ENCODE measurements at places on chromosomes 11 and 22.

- no peak for DNase-seq
Measured at GRCh38 chr11:78973876-78974275, 399.2 kb upstream of the NARS2 start.

- no peak for DNase-seq
Measured at GRCh38 chr11:69508974-69509373, 27.5 kb downstream of the LINC01488 start.

GRCh38 chr11:91257667-91258066, 967.0 kb upstream of the FAT3 start:
- DNase-seq: no peak

DNA sequence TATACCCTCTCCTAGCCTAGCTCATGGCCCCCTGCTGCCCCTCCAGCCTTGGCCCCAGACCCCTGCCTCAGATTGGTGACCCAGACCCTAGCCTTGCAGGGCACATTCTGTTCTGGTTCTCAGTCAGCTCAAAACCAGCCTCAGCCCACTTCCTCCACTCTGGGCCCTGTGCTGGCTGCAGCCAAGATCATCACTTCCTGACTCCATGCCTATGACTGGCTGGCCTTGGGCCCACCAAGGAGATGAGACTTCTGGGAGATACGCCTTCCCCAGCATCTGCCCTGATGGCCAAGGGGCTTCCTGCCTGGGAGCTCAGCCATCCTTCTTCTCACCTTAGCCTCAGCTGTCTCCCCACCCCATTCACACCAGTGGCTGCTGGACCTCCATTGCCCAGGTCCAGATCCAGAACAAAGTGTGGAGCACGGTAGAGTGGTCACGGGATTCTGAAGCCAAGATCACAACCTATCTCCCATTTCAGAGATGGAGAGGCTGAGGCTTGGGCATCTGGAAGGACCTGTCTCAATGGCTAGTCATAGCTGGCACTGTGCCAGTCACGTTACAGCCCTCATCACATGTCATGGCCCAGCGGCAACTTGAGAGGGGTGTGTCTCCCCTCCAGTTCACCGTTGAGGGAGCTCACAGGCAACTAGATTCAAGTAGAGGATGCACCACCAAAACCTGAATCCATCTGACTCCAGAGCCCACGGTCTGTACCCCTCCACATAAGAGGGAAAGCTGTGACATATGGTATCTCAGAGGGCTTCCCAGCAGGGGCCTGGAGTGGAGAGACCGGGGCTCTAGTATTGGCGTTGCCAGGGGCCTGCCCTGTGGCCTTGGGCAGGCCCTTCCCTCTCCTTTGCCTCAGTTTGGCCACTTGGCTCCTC, 43.0 kb upstream of the KLHL35 start:
- no peak for DNase-seq

DNA sequence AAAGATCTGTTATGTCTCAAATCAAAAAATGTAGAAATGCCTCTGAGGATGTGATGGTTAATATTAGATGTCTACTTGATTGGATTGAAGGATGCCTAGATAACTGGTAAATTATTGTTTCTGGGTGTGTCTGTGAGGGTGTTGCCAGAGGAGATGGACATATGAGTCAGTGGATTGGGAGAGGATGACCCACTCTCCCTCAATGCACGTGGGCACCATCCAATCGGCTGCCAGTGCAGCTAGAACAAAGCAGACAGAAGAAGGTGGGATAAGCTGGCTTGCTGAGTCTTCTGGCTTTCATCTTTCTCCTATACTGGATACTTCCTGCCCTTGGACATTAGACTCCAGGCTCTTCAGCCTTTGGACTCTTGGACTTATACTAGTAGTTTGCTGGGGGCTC, 430.3 kb downstream of the SOX6 start:
- DNase-seq: no peak

DNA sequence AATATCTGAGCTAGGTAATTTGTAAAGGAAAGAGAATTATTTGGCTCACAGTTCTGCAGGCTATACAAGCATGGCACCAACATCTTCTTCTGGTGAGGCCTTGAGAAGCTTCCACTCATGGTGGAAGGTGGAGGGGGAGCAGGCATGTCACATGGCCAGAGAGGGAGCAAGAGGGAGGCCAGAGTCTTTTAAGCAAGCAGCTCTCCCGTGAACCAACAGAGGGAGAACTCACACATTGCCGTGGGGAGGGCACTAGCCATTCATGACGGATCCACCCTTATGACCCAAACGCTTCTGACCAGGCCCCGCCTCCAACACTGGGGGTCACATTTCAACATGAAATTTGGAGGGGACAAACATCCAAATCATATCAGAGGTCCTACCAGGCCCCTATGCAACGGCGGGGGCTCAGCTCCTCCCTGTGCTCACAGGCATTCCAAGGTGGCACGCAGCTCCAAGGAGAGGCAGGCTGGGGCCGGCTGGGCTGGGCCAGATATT, 4.6 kb downstream of the C11orf96 start:
- no peak for DNase-seq

- DNase-seq: no peak
Measured at GRCh38 chr22:32342977-32343376, 14.7 kb upstream of the RFPL3 start.

DNA sequence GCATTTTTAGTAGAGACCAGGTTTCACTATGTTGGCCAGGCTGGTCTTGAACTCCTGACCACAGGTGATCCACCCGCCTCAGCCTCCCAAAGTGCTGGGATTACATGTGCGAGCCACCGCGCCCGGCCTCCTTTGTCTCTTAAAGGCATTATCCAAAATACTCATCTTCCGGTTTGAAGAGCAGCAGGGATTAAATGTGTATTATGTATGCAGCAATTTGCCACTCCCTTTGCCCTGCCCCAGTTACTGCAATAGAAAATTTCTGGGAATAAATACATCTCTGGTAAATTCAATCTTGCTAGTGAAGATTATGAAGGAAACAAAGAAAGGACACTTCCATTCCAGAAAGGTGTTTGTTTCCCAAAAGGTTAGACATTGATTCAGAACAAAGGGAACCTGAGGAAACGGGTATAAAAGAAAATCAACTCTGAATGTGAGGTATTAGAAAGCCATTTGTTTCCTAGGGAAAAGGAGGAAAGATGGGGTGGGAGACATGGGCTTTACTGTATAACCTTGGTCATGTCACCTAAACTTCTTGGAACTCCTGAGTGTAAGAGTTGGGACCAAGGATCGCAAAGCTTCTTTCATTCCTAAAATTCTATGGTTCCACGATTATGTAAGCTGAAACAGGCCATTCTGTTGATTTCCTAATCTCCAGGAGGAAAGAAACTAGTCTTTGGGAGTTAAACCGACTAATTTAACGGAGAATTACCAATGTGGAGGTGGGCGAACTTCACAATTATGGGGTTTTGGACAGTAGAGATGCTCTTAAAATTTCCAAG, 959 bp upstream of the HIPK3 start:
- no peak for DNase-seq

DNA sequence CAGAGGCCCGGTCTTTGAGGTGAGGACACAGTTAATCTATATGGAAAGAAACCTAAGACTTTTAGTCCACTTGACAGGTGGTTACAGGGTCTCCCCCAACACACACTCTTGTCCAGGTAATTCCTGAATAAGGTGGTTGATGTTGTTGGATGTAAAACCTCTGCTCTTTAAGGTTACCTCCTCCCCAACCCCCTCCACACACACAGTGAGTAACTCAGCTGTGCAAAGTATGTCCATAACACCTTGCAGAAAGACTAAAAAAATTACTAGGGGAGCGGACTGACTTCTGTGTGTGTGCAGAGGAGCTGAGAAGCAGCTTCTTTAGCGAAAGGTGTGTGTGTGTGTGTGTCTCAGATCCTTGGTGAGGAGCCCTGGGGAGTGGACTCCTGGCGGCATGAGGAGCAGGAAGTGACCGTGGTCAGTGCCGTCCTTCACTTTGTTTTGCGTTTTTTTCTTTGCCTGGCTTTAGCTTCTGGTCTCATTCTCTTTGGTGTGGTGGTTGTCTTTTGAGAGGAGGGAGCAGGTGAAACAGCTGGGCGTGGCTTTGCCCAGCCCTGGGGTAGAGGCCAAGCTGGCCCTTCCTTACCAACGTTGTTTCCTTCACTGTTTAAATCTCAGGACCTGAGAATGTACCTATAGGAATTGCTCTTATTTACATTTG, 1.7 kb downstream of the ZBED4 start:
- no peak for DNase-seq

DNA sequence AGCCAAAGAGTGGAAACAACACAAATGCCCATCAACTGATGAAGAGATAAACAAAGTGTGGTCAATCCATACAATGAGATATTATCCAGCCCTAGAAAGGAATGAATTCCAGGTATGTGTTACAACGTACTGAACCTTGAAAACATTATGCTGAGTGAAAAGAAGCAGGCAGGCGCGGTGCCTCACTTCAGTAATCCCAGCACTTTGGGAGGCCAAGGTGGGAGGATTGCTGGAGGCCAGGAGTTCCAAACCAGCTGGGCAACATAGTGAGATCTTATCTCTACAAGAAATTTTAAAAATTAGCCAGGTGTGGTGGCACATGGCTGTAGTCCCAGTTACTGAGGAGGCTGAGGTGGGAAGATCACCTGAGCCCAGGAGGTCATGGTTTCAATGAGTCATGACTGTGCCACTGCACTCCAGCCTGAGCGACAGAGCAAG, 24.6 kb upstream of the TESMIN start:
- no peak for DNase-seq

DNA sequence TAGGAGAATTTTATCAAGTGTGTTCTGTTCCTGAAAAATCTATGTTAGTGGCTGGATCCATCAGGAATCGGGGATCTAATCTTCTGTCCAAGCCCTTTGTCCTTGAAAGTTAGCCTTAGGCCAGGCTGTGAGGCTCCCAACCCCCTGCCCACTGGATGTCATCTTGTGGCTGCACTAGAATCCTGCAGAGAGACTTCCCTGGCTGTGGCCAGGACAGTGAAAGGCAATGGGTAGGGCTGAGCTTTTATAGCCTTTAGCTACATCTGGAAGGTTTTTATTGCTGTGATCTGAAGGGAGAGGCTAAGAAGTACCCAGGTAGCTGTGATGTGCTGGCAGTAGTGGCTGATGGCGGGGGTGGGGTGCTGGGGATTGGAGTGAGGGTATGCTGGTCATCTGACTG, 2.1 kb downstream of the OAF start:
- no peak for DNase-seq

DNA sequence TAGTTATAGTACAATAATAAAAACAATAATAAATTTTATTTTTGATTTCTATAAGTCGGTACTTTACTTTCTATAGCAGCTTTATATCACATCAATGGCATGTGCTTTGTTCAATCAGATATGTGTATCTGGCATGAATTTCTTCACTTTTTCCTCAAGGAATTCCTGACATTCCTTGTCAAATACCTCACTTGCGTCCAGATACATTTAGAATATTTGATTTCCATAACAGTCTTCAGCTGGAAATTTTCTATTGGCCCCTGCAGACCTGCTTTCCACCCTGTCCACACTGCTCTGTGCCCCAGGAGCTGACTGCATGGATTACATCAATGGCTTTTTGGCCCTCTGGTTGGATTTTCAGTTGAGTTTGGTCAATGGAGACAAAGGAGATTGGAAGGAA, 93.2 kb downstream of the FAR1 start:
- no peak for DNase-seq

- no peak for DNase-seq
Measured at GRCh38 chr22:38965614-38966379, 8.4 kb downstream of the APOBEC3A start.

DNA sequence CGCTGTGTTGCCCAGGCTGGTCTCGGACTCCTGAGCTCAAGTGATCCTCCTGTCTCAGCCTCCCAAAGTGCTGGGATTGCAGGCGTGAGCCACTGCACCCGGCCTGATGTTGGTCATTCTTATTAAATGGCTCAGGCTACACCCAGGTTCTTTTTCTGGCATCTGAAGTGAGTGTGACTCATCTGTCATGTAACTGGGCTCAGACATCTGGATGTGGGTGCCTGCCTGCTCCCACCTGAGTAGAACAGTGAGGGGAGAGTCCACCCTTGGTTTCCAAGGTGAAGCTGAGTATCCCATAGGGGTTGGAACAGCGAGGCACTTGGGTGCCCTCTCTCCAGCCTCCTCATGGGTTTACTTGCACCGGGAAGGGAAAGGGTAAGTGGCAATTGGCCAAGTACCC, 36.7 kb upstream of the EIF3D start:
- no peak for DNase-seq

DNA sequence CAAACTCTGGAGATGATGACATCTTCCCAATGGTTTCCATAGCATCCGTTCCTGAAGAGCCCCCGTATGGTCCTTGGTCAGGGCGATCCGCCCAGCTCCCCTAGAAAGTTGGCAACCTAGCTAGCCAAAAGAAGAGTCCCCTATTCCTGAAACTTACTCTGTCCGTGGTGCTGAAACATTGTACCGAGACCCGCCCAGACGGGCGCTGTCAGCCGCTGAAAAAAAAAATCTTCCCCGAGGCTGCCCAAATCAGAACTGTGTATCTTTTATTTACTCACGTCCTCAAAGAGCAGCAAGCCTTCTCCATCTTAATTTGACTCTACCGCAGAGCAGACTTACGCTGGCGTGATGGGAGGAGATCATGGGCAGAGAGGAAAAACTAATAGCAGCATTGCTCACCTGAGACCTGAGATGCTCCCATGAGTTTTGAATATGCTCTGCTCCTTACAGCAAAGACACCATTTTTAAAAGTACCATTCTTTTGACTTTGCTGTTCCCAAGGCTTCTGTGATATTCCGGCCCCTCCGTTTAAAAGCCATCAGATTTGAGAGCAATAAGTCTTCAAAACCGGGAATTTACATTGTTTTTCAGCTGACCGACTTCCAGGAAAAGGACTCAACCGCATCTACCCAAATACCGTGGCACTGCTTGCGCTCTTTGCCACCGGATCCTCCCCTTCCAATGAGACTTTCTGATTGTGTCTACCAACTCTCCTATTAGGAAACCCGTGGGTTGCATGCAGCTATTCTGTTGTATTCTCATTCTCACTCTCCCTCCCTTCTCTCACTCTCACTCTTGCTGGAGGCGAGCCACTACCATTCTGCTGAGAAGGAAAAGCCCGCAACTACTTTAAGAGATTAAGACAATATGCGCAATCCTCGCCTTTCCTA, at the start of gene SLC17A6:
Gene SLC17A6, plus strand, starts transcription at position 786 of the 890 bp plus-strand sequence. CDS start 153 bp downstream, outside the sequence.
- DNase-seq: no peak

DNA sequence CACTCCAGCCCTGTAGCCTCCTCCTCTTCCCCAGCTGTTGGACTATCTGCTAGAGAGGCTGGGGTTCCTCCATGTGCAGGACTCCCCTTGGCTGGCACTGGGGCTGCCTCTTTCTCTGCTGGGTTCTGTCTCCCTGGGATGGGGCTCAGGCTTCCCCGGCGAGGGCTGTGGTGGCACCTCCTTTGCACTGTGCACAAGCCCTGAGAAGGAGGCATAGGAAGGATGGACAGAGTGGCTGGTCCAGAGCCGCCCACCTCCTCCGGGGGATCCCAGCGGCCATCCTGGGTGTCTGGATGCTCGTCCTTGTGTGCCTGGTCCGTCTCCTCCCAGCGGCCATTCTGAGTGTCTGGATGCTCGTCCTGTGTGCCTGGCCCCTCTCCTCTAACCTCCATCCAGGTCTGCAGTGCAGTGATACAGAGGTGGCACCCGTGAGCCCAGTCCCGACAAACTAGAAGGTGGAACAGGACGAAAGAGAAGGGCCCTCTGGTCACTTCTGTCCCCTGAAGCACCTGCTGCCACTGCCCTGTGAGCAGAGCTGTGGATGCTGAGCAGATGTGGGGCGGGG, 633.7 kb downstream of the BRD1 start:
- DNase-seq: no peak

GRCh38 chr11:79813551-79813950, 372.7 kb upstream of the TENM4 start:
- no peak for DNase-seq

Data from hematopoietic multipotent progenitor cell (in vitro differentiated cells).